ENCODE measurements at places on chromosomes 16 and 17.

GRCh38 chr17:30238387-30239088 lies 3.0 kb upstream of the SLC6A4 start:
- H3K27ac ChIP-seq = no peak overlapping the region
- no peaks in the 10 kb centered on the region for H3K36me3 ChIP-seq
- peaks cover 55% of the 10 kb centered on the region for H3K27me3 ChIP-seq
- no peak for DNase-seq
- peaks cover 13% of the 10 kb centered on the region for H3K4me1 ChIP-seq

GRCh38 chr16:28863929-28864793 lies 518 bp downstream of the SH2B1 start:
- H3K27ac ChIP-seq = peak overlapping the region; percentile 97
- H3K27me3 ChIP-seq = no peaks in the 10 kb centered on the region
- H3K4me3 ChIP-seq = peak overlapping the region; percentile 98
- peaks cover 13% of the 10 kb centered on the region for H3K36me3 ChIP-seq
- no peak for DNase-seq
- H3K4me1 ChIP-seq = peaks cover 21% of the 10 kb centered on the region

- no peak for DNase-seq
- no peaks in the 10 kb centered on the region for H3K36me3 ChIP-seq
- H3K4me3 ChIP-seq = no peak overlapping the region
- H3K27ac ChIP-seq = no peak overlapping the region
- H3K27me3 ChIP-seq = peaks cover 10% of the 10 kb centered on the region
Observed at GRCh38 chr17:58269557-58270291, 11.0 kb downstream of the MPO start.

- H3K4me3 ChIP-seq = no peak overlapping the region
- no peak overlapping the region for H3K27ac ChIP-seq
- H3K4me1 ChIP-seq = peaks cover 3% of the 10 kb centered on the region
- no peak for DNase-seq
- no peaks in the 10 kb centered on the region for H3K36me3 ChIP-seq
Observed at GRCh38 chr16:73037845-73038570, 9.9 kb downstream of the ZFHX3 start.

DNA sequence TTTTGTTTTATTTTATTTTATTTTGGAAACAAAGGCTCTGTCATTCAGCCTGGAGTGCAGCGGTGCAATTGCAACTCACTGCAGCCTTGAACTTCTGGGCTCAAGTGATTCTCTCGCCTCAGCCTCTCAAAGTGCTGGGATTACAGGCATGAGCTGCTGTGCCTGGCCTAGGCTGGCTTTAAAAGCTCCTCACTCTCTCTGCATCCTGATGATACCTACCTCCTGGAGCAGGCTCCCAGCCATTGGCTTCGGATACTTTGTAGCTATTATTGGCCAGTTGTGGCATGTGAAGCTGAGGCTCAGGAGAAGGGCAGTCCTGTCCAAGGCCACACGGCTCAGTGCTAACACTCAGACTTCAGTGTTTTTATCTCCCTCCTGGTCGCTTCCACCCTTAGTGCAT lies 158.0 kb downstream of the SEC14L1 start:
- DNase-seq = no peak
- H3K36me3 ChIP-seq = no peaks in the 10 kb centered on the region
- H3K27ac ChIP-seq = no peak overlapping the region
- H3K27me3 ChIP-seq = peaks cover 2% of the 10 kb centered on the region
- H3K4me3 ChIP-seq = no peak overlapping the region

DNA sequence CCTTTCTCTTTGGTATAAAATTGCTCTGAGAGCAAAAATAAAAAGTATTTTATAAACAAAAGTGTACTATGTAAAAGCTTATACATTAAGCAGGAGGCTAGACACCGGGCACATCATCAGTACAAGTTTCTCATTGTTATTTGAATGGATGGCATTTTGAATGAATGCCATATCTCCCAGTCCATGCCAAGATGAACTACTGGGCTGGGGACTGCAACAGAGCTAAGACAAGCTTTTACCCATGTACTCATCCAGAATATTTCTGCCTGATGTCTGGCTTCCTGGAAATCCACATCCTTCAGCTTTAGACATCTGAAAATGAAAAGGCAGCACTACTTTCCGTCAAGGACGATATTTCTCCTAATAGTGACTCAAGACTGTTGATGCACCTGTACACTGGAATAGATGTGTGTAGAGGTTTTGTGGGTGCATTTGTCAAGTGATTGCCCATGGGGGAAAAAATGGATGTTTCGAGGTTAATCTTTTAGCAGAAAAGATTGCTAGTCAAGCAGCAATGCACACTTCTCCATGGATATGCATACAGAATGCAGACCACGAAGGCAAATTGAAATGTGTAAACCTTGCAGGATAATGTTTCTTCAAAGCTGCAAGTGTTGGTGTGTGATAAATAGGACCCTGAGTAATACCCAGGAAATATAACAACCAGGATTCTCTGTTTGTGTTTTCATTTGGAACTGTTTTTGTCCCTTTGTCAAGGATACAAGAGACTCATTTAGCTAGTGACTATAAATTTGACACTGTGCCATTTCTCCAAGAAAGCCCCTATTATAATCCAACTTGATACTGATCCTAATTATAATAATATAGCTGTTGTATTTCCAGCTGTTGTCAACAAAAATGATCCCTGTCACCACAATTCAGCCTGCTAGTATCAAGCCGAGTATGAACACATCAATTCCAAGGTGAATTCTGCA lies 173.8 kb downstream of the CDH8 start:
- no peak overlapping the region for H3K4me3 ChIP-seq
- no peak for DNase-seq
- no peaks in the 10 kb centered on the region for H3K4me1 ChIP-seq
- no peaks in the 10 kb centered on the region for H3K36me3 ChIP-seq

- DNase-seq = no peak
- H3K27me3 ChIP-seq = no peaks in the 10 kb centered on the region
- no peak overlapping the region for H3K4me3 ChIP-seq
- H3K27ac ChIP-seq = no peak overlapping the region
Observed at GRCh38 chr16:78562650-78563049, 463.2 kb downstream of the WWOX start.

DNA sequence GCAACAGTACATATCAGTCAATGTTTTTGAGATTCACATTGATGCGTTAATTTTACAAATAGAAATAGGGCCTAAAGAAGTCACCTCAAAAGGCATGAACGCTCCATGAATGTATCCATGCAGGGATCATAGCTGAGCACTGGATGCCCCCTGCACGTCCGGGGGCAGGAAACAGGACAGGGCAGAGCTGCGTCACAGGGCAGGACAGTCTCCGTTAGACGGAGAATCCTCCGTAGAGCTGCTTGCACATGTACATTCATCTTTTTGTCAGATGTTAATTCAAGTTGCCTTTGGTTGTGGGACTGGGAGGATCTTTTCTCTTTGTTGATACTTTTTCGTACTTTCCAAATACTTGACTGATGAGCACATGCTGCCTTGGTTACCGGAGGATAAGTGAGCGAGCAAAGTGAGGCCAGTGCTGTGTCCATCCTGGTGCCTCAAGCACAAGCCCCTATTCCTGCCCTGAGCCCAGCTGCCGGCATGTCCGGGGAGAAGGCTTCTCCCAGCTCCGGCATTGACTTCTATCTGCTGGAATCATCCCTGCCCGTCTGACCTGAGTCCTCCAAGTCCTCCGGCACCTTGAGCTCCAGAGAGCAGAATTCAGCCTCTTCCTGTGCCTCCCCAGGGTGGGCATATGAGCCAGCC lies 15.0 kb downstream of the GAA start:
- no peak overlapping the region for H3K4me3 ChIP-seq
- H3K27ac ChIP-seq = no peak overlapping the region
- no peak for DNase-seq
- H3K4me1 ChIP-seq = no peaks in the 10 kb centered on the region

DNA sequence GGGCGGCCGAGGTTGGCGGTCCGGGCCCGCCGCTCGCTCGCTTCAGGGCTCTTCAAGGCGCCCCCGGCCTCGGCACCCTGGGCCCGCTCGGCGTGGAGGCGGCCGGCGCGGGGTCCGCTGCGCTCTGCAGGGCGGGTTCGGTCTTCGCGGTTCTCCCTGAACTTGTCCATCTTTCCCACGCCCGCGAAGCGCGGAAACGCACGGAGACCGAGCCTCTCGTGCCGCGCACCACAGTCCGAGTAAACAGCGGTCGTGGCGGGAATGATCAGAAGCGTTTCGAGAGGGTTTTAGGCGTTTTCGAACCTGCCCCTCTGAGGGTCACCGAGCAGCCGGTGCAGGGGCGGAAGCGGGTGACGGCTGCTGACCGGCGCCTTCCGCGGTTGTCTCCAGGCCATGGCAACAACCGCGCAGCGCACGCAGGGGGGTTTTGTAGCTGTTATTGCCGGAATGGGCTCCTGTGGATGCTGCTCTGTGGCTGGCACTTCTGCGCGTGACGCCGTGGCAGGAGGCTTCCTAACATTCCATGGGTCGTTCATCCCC lies 414 bp downstream of the NARF start:
- peaks cover 37% of the 10 kb centered on the region for H3K36me3 ChIP-seq
- H3K4me1 ChIP-seq = peaks cover 26% of the 10 kb centered on the region
- H3K4me3 ChIP-seq = peak overlapping the region; percentile 93
- peak; percentile 39 for DNase-seq

GRCh38 chr16:87581857-87582215 lies 20.5 kb upstream of the JPH3 start:
- no peak overlapping the region for H3K27ac ChIP-seq
- peaks cover 13% of the 10 kb centered on the region for H3K27me3 ChIP-seq
- DNase-seq = no peak
- H3K4me3 ChIP-seq = no peak overlapping the region

GRCh38 chr17:10114931-10115535 lies 83.4 kb downstream of the GAS7 start:
- no peaks in the 10 kb centered on the region for H3K36me3 ChIP-seq
- peaks cover 6% of the 10 kb centered on the region for H3K27me3 ChIP-seq
- peak; percentile 9 for DNase-seq
- peak overlapping the region; percentile 44 for H3K4me3 ChIP-seq
- H3K4me1 ChIP-seq = peaks cover 26% of the 10 kb centered on the region

GRCh38 chr16:87644186-87644585 lies 41.9 kb downstream of the JPH3 start:
- H3K27me3 ChIP-seq = peaks cover 8% of the 10 kb centered on the region
- DNase-seq = no peak
- H3K27ac ChIP-seq = no peak overlapping the region
- H3K36me3 ChIP-seq = no peaks in the 10 kb centered on the region
- peaks cover 3% of the 10 kb centered on the region for H3K4me1 ChIP-seq
- H3K4me3 ChIP-seq = no peak overlapping the region

DNA sequence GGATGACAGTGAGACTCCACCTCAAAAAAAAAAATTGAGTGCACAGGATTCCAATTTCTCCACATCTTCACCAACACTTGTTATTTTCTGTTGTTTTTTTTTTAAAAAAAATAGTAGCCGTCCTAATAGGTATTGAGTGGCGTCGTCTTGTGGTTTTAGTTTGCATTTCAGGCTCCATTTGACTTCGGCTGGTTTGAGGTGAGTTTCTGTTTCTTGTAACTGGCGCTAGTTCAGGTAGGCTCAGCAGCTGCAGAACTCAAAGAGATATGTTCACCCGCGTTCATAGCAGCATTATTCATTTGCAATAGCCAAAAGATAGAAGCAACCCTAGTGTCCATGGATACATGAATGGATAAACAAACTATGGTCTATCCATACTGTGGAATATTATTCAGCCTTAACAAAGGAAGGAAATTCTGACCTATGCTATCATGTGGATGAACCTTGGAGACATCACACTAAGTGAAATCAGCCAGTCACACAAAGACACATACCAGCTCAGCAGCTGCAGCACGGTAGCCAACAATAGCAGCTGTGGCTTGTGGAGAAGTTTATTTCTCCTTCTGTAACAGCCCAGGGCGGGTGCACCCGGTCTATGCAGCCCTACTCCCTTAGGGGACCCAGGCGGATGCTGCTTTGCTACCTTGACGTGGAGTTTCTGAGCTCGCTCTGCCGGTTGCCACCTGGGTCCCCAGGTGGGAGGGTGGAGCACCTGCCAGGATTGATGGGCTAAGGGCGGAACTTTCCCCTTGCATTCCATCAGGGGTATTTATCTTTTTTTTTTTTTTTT lies 44.9 kb downstream of the TMEM235 start:
- peaks cover 5% of the 10 kb centered on the region for H3K27me3 ChIP-seq
- H3K36me3 ChIP-seq = no peaks in the 10 kb centered on the region
- no peak for DNase-seq
- H3K4me3 ChIP-seq = no peak overlapping the region
- H3K27ac ChIP-seq = no peak overlapping the region

DNA sequence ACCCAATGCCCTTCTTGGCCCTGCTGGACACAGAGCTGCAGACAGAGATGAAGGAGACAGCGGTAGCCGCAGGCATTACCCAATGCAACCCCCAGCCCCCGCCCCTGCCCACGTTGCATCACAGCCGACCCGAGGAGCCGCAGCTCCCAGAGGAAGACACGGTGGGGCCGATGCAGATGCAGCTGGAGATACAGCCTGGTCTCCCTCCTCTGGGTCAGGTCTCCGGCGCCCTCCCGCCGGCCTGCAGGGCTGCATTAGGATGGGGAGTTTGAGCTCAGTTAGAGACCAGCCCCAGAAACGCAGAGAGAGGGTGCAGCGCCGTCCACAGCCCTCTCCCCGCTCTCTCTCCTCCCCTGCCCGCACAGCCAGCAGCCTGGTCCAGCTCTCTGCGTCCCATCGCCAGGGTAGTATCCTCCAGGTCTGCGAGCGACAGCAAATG lies 19.4 kb upstream of the UBE2I start:
- no peaks in the 10 kb centered on the region for H3K4me1 ChIP-seq
- no peak overlapping the region for H3K4me3 ChIP-seq
- no peak for DNase-seq
- H3K27me3 ChIP-seq = peaks cover 24% of the 10 kb centered on the region
